Right atrium auricular region (tissue), 2 donors: ENCODE measurements at places on chromosomes 5 and 9. TPM values are rescaled to one million over a fixed set of nuclear protein-coding genes. Genes with fewer than 3 reads are reported as not detected.

DNA sequence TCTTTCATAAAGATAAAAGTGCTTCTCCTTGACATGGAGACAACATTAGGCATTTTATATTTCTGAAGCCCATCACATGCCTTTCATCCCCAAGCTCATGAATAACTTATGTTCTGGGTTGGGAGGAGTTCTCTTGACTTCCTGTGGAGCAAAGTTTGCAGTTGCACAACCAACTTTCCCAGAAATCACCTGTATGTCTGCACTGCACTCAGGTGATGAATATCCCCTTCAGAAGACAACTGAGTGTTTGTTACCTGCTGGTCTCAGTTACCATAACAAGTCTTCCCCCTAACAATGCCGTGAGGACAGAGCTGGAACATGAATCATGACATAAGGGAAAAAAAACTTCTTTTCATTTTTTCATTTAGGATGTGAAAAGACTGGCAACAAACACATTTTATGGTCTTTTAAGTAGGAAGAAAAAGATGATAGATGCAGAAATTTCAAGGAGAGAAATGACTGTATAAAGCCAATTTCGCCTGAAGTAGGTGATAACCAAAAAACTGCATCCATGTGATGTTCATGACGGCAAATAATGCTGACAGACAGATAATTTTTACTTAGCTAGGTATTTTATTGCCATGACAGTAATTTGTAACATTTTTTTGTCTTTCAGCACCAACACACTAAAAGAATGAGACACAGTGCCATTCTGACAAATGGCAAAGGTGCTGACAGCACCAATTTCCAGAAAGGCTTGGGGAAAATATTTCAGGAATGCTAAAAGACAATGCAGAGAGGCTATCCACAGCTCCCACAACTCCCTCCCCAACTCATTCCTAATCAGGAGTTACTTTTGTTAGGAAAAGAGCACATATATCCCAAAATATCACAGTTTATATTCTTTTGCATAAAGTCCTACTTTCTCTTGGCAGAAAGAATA lies 656.3 kb downstream of the PRELID2 start:
- no peak for DNase-seq

- DNase-seq, result no peak
Observed at GRCh38 chr5:66960369-66961137, 236.0 kb downstream of the CD180 start.

DNA sequence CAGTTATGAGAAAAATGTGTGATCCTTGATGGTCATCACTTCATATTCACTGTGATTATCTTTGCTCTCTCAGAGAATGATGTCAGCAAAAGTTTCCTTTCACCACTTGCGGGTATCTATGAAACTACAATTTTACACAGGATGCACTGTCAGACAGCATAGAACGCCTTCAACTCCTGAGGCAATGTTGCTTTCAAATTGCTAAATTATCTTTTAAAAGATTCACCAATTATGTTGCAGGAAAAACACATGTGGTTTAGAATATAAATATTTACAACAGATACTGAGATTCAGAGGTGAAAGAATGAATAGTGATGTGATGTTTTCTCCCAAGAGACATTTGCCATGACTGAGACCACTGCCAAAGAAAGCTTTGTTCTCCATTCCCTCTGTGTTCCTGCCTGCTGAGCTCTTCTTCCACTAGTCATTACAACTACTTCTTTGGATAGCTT lies 879.8 kb upstream of the DMAC1 start:
- no peak for DNase-seq

DNA sequence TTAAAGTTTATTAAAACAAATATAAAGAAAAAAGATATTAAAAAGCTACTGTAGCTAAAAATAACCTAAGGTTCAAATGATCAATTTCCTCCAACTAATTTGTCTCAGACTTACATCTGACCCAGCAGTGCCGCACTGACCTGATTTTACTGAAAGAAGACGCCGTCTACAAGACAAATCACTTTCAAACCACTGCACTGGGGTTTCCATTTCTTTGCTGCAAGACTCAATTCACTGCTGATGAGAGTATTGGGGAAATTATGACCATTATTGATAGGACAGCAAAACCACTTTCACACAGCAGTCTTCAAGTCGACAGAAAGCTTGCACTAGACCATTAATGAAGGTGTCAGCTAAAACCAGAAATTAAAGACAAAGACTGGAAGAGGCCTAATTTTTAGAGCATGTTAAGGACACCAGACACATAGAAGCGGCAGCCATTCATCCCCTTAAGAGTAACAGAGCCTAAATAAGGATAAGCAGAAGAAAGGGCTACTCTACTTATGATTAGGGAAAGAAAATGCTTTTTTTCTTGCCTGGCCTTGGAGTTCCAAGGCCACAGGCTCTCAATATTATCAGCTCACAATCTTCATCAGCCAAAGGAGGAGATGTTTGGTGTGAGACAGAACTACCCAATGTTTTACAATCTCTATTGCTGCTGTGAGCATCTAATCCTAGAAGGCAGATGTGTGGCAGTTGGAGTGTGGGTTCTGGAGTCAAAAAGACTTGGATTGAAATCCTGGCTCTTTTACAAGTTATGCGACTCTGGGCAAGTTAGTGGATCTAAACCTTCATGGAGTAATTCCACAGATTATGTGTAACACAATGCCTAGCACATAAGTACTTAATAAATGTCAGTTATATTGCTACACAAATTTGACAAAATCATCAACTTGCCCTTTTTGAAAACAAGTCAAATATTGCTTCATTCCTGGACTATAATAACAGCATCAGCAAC lies 190.7 kb downstream of the MAPKAP1 start:
- no peak for DNase-seq

GRCh38 chr9:87620731-87621322 lies 105.1 kb upstream of the CTSL start:
- DNase-seq, result no peak

DNA sequence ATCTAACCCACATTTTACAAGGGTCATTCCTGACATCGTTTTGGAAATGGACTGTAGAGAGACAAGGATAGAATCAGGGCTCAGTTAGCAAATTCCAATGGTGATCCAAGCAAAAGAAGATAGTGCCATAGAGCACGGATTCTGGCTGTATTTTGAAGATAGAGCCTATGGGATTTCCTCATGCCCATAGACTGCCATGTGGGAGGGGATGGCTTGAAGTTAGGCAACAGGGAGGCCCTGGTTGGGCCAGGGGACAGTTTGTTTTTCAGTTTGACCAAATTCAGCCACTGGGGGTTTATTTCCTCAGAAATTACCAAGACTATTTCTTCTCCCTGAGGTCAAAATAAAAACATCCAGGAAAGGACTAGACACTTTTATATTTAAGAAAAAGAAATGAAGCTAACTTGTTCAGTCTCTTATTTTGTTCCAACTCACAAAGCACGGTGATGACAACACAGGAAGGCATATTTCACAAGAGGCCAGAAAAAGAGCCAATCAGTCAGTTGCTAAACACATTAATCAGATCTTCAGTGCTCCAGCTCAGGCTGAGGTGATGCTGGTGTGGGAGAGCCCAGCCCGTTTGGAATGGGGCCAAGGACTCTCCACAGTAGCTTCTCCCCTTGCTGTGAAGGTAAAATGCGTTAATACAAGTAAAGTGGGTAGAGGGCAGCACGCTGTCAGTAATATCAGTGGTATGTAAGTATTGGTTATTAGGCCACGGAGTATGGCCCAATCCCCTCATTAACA lies 4.4 kb upstream of the DCTN4 start:
- DNase-seq, result peak; percentile 91

GRCh38 chr9:124261736-124262648 lies 4.2 kb downstream of the NEK6 start:
- no peak for DNase-seq

DNA sequence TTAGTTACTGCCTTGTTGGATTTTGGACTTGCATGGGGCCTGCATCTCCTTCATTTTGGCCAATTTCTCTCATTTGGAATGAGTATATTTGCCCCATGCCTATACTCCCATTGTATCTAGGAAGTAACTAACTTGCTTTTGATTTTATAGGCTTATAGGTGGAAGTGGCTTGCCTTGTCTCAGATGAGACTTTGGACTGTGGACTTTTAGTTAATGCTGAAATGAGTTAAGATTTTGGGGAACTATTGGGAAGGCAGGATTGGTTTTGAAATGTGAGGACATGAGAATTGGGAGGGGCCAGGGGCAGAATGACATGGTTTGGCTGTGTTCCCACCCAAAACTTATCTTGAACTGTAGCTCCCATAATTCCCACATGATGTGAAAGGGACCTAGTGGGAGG lies 42.5 kb upstream of the SMARCA2 start:
- DNase-seq, result no peak

- no peak for DNase-seq
Observed at GRCh38 chr9:81629440-81629839, 59.9 kb downstream of the TLE1 start.

DNA sequence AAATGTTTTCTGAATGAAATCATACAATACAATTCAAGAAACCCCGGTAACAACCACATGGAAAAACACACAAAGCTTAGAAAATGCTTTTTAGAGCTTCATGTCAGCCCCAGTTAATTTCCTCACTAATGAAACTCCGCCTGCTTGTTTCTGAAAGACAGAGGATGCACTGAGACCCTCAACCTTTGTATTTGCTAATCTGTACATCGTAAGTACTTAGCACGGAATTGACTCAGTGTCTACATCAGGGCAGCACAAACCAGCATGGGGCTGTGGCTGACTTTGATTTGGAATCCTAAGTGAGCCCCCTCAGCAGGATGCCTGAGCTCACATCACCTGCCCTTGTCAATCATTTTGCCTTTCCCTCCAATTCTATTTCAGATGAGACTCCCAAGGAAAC lies 499.1 kb upstream of the MPDZ start:
- no peak for DNase-seq

DNA sequence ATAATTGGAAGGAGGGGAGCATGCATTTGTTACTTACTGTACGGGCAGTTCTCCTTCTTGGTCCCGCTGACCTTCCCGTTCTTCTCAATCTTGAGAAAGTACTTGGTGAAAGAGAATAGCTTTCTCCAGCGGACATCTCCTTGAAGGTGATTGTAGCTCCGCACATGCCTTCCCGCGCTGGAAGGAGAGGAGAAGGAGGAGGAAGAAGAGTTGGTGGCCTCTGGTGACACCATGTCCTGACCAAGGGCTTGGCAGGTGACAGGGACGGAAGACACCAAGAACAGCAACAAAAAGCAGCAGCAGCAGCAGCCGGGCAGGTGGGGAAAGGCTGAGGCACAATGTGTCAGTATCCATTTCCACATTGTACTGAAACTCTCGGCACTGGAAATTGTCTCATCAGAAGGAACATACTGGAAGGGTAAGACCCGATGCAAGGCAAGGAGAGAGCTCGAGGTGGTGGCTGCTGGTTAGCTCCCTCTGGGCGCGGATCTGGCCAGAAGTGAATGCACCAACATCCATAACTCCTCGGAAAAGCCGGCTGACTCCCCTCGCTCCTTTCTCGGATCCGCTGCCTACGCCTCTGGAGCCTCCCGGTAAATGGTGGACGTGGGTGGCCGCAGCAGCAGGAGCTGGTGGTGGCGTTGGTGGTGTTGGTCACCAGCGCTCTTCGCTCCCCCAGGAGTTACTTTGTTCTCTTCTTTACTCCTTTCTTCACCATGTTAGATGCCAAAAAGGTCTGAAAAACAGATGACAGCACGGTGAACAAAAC lies 715 bp downstream of the FGF10 start:
- no peak for DNase-seq

- DNase-seq, result no peak
Observed at GRCh38 chr5:160441311-160441781, 19.7 kb downstream of the PTTG1 start.

GRCh38 chr5:111829701-111830100 lies 72.7 kb upstream of the NREP start:
- DNase-seq, result no peak

GRCh38 chr9:549455-549997 lies 292.0 kb upstream of the DMRT1 start:
- DNase-seq, result no peak

DNA sequence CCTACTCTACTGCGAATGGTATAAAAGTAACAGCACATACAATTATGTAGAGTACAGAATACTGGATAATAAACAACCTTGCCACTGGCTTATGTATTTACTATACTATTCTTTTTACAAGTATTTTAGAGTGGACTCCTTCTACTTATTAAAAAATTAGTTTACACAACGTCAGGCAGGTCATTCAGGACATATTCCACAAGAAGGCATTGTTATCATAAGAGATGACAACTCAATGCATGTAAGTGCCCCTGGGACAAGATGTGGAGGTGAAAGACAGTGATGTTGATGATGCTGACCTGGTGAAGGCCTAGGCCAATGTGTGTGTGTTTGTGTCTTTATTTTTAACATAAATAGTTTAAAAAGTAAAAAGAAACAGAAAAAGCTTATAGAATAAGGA lies 421.7 kb downstream of the CDH12 start:
- no peak for DNase-seq

- DNase-seq, result no peak
Observed at GRCh38 chr5:148844433-148845280, 18.2 kb downstream of the ADRB2 start.

DNA sequence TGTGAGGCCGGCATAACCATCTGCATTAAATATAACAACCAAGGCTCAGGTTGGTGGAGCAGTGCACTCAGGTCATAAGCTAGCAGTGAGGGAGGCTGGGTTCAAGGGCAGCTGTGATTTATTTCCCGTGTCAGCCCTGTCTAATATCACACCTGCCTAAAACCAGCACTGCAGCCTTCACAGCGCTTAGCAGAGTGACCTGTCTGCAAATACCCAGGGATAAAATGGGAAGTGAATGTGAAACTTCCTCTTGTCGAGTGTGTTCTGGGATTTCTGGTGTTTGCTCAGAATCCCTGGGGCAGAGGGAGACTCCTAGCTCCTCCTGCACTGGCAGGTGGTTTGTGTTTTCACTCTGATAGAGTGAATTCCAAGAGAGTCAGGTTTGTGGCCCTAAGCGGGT lies 57.5 kb downstream of the ZNF510 start:
- no peak for DNase-seq

Gene GMCL2
- not detected for total RNA-seq

Gene CHMP5
- total RNA-seq, result 51.1 TPM

Gene NEUROG1
- total RNA-seq, result not detected

Gene PDLIM4
- 13.4 TPM for total RNA-seq

Gene HSPA4
- 50.4 TPM for total RNA-seq

Gene GRIN1
- not detected for total RNA-seq

Gene HMCN2
- total RNA-seq, result 7.3 TPM
